ENCODE measurements at places on chromosomes 1 and 21.

DNA sequence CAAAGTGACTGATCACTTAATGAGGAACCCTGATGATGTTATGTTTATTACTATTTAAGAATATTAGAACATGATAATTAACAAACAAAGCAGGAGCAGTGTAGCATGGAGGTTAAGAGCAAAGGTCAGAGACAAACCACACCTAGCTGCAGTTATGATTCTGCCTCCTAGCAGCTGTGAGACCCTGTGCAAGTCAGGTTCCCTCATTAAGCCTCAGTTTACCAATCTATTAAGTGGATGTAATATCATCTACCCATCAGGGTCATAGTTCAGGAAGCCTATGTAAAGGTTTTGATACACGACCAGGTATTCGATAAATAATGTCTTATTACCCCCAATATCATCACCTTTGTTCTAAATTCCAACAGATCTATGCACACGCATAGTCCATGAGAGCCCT lies 32.0 kb downstream of the DUSP10 start:
- DNase-seq, result no peak

DNA sequence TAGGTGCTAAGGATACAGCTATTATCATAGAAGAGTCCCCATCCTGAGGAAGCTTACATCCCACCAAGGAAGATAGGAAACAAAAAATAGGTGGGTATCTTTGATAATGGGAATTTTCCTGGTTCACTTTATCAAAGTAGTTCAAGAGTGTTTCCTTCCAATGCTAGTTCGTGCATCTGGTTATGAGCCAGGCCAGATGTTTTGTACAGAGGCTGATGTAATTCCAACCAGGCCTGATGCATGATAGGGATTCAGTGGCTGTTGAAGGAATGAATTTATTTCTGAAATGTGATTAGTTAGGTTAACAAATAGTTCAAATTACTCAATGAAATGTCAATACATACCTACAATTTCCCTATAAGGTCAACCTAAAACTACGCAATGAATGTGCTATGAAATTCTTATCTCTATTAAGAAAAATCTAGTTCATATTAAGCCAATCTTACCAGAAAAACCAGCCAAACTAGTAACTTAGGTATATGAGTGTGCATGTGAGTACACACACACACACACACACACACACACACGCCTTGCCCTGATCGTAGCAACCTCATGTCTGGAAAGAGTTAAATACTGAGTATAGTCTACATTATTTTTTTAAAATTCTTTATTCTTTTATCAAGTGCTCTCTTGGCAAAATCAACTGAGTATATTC lies 9.5 kb upstream of the ZBTB18 start:
- no peak for DNase-seq

DNA sequence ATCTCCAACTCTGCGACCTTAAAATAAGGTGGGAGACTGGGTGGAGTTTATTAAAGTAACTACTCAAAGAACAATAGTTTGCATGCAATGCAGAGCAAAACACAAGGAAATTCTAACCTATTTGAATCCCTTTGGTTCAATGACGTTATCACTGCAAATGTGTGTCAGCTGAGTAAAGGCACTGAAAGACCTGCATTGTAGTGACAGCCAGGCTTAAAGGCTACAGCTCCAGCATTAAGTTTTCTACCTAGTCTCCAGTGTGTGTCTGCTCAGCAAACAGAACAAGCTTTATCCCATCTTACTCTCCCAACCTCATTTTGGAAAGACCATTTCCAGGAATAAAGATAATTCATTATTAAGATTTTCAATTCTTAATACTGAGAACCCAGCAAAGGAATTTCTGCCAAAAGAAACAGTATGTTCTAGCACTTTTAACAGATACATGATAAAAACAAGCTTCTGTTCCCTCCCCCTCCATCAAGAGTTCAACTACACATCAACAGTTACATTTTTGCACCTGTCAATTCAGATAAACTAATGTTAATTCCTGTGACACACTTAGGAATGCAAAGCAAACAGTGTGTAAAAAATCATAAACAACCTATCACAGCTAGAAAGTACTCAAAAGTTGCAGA lies 14.2 kb downstream of the PTP4A2 start:
- DNase-seq, result no peak

GRCh38 chr21:35885942-35886541 lies 174.3 kb downstream of the SETD4 start:
- no peak for DNase-seq

GRCh38 chr21:38861989-38862683 lies 56.4 kb downstream of the ETS2 start:
- DNase-seq, result no peak

- peak; percentile 20 for DNase-seq
These were observed 29.1 kb downstream of the CHML start for GRCh38 chr1:241611063-241611462.

DNA sequence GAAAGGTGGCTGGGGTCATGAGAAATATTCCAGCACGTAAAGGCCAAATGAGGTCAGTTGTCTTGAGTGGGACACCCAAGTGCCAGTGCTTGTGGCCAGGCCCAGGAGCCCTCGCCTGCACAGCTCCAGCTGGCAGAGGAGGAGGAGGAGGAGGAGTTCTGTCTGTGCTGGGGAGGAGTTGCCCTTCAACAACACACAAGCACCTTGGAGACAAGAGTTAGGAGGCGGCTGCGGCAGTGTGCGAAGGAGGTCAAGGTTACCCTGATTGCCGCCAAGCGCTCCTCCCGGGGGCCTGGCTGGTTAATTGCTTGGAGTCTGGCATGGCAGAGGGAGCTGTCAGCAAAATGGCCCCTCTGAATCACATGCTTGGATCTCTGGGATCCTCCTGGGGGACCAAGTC lies 45.1 kb downstream of the GRIK3 start:
- DNase-seq, result no peak

DNA sequence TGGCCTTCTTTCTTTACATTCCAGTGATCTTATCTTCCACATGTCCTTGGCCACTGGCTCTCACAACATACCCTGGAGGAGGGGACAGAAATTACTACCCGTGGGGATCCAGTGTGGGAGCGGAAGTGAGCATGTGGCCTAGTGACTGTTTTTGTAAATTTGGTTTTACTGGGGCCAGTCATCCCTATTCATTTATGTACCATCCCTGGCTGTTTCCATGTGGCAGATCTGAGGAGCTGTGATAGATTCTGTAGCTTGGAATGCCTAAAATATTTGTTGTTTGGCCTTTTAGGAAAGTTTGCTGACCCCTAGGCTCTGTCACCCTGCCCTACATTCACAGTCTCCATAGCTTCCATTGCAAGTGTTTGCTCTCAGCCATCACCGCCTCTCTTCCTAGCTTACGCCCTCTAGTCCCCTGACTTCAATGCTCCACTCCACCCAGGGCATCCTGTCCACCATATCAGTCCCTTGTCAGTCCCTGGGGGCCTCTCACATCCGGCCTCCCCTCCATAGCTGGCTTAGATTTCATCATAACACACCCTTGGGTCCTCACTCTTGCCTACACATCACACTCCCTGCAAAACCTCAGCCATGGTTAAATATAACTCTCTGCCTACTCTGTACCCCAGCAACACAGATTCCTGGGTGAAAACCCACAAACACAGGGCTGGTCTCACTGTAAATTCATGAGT lies 25.8 kb downstream of the DHCR24 start:
- no peak for DNase-seq

DNA sequence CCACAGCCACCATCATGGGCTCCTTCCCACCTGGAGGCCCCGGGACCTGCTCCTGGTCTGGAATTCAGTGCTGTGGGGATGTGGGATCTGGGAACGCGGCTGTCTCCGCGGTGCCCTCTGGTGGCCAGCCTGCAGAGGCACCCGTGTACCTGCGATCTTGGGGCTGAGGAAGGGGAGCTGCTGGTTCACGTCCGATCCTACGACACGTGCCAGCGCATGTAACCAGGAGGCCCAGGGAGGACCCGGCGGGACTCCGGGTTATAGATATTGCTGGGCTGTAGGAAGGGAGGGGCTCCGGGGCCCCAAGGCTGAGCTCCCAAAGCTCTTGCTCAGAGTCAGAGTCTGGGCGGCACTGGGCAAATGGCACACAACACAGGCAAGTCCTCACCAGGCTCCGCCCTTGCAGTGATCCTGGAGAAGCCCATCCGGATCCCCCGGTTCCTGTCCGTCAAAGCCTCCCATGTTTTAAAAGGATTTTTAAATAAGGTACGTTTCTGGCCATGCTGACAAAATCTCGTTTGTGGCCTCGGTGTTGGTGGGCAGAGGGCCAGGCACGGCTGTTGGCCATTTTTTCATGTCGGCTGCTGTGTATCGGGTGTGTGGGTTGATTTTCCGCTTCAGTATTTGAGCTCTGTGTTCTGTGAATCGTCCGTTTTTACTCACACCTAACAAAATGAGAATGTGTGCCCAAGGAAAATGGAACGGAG lies 20.1 kb downstream of the FAAP20 start:
- peak; percentile 87 for DNase-seq

DNA sequence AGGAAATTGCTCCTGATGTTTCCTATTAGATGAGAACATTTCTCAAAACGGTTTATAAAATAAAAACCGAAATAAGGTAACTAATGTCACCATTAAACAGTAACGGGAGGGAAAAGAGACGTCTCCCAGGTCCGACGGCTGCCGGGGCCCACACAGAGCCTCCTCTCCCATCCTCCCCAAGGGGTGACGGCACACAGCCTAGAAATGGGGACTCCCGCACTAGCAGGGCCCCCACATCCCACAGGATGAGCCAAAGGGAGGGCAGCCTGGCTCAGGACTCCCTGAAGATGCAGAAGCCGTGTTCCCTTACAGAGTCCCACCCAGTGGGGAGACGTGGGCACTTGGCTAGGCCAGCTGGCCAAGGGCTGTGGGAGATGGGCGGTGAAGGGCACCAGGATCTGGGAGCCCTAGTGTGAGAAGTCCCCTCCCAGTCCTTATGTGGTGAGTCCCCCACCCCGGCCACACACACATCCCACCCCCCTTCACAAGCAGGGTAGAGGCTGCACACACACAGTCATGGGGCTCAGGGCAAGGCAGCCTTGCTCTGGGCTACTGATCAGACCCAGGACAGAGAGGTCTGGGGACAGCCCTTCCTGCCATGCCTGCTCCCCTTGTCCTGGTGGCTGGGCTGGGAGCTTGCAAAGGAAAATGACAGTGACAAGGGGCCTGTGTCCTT lies 3.3 kb downstream of the KRTAP10-3 start:
- no peak for DNase-seq

DNA sequence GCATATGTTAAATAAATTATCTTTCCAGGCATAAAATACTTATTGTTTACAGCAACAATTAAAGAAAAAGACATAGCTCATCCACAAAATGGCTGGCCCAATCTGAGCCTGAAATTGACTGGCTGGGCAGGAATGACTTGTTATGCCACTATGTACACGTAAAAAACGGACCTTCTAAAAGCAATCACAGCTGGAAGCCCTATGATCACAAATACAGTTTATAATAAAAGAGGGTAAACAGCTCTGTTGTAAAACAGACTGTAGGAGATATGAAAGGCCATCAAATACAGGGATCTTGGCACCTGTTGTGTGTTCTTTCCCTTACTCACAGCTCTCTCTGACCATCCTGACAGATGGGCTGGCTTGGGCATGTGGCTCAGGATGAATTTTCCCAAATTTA lies 70.5 kb upstream of the DMRTA2 start:
- no peak for DNase-seq

- no peak for DNase-seq
These were observed 92.9 kb upstream of the IVNS1ABP start for GRCh38 chr1:185409763-185410528.

DNA sequence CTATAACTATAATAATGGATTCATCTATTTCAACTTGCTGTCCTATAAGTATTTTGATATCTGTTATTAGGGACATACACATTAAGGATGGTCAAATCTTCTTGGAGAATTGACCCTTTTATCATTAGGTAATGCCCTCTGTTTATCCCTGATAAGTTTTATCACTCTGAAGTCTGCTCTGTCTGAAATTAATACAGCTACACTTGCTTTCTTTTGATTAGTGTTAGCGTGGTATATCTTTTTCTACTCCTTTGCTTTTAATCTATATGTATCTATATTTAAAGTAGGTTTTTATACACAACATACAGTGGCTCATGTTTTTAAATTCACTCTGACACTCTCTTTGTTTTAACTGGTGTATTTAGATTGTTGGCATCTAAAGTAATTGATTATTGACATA lies 69.9 kb upstream of the EXO1 start:
- DNase-seq, result no peak

DNA sequence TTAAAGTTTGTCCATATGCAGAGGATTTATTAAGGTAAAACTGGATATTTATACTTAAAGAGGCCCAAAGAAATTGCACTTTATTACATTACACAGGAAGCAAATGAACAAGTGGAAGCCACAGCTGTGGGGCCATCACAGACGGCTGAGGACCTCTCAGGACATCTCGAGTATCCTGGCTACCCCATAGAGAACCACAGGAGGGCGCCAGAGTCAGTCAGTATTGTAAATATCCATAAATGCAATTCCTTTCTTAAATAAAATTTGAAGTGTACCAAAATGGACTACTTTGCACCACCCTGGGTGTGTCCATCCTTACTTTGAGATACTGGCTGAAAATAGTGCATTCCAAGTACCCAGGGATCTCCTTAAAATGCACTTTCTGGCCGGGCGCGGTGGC lies 257.2 kb downstream of the MRPL39 start:
- DNase-seq, result no peak

DNA sequence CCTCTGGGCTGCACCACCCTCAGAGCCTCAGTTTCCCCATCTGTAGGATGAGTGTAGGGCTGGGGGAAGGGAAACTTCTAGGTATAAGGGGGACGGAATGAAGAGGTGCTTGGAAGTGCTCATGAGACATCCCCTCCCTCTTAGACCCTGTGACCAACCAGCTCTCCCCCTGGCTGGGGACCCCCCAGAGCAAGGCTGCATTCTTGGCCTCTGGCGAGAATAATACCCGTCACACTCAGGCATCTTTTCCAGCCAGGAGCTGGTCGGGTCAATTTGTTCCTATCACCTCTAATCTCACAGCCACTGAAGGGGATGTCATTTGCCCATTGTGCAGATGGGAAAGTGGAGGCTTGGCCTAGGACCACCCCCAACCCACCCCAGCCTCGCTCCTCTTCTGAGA lies 443.0 kb downstream of the PTPRU start:
- no peak for DNase-seq

DNA sequence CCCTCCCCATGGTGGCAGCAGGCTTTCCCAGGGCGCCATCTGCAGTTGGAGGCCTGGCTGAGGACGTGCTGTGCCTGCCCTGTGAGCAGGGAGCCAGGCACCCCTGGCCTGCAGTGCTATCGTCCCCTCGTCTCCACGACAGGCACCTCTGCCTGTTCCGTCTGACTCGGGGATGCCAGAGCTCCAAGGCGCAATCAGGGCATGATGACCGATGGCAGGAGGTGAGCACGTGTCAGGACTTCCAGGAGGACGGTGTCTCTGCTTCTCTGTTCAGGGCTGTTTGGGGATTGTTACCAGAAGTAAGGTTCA lies 125.2 kb downstream of the PCBP3 start:
- no peak for DNase-seq

DNA sequence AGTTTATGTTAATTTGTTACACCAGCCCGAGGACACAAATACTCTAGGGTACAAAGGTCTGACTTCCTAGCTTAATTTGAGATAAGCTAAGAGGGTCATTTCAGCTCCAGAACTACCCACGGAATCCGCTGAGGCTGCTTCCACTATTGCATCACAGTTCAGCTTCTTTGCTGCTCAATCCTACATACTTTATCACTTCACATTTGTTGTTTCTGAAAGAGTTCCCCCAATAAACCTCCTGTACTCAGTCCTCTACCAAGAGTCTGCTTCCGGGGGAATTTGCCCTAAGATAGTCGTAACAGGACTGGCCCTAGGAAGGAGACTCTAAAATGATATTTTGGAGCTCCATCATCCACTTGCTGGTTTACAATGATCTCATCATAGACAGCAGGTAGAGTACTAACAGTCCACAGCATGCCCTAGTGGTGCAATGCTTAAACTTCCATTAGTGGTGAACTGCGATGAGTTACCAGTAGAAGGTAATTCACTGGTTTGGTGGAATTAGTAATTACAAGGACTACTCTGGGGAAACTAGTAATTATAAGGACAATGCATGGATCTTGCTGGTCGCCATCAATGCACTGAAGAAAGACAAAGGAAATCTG lies 229.3 kb downstream of the USH2A start:
- DNase-seq, result no peak
